ENCODE measurements at places on chromosomes 16 and 17. TPM values are rescaled to one million over a fixed set of nuclear protein-coding genes. Genes with fewer than 3 reads are reported as not detected.

- H3K4me1 ChIP-seq, result peaks cover 56% of the 10 kb centered on the region
- H3K36me3 ChIP-seq, result no peaks in the 10 kb centered on the region
- H3K27me3 ChIP-seq, result peaks cover 2% of the 10 kb centered on the region
- no peak for DNase-seq
- no peak overlapping the region for H3K4me3 ChIP-seq
Measured at GRCh38 chr17:44487170-44487569, 16.0 kb downstream of the GPATCH8 start.

- peaks cover 4% of the 10 kb centered on the region for H3K4me1 ChIP-seq
- H3K27me3 ChIP-seq, result peaks cover 4% of the 10 kb centered on the region
- no peak overlapping the region for H3K4me3 ChIP-seq
- no peak for DNase-seq
Measured at GRCh38 chr16:22320572-22321339, 23.5 kb downstream of the POLR3E start.

The DLX3 gene
- not detected for polyA plus RNA-seq

The ABCC3 gene
- 0.52 TPM for polyA plus RNA-seq

GRCh38 chr17:42283241-42284023 is 4.9 kb upstream of the STAT5A start:
- no peaks in the 10 kb centered on the region for H3K36me3 ChIP-seq
- no peak for DNase-seq
- peaks cover 20% of the 10 kb centered on the region for H3K4me1 ChIP-seq
- H3K4me3 ChIP-seq, result no peak overlapping the region
- H3K27ac ChIP-seq, result no peak overlapping the region
- H3K27me3 ChIP-seq, result peaks cover 2% of the 10 kb centered on the region

GRCh38 chr17:32840241-32840640 is 36.7 kb downstream of the MYO1D start:
- no peaks in the 10 kb centered on the region for H3K36me3 ChIP-seq
- no peak for DNase-seq
- no peaks in the 10 kb centered on the region for H3K4me1 ChIP-seq
- no peak overlapping the region for H3K4me3 ChIP-seq
- H3K27me3 ChIP-seq, result no peaks in the 10 kb centered on the region
- no peak overlapping the region for H3K27ac ChIP-seq

DNA sequence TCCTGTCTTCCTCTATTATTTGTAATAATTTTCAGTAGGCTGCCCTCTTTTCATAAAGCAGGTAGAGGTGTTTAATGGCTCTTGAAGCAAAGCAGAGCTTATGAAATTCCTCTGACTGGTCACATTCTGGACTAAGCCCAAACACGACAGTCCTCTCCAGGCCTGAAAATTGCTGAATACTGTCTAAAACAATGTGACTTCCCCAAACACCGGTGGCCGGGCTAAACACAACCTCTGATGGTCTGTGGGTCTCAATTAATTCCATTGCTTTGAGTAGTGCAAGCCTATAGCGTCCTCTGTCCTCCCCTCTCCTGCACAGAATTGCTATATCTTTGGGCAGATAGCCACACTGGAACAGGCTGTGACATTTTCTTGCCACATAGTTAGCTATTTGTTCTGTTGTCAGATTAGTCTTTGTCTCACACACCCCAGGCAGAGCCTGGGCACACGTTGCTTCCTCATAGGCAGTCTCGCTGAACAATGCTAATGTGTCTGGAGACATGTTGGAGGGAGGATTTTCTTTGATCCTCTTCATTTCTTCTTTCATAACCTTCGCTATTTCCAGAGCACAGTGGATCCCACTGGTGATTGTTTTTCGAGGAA is 10.8 kb upstream of the SLFN12L start:
- H3K4me1 ChIP-seq, result no peaks in the 10 kb centered on the region
- no peaks in the 10 kb centered on the region for H3K36me3 ChIP-seq
- DNase-seq, result no peak

DNA sequence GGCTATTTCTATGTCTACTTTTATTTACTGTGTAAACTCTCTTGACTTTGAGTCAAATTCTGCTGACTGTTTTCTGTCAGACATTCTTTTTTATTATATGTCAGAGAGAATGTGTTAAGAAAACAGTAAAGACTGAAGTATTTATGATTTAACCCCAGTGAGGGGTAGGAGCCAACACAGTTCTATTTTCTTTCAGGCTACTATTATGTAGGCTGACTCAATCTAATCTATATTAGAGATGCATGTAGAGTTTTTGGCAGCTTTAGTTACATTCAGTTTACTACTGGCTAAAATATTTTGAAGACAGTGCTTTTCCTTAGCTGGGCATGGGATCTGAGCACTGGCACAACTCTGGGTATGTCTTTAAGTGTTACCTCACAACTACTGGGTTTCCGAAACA is 1108.0 kb downstream of the CDH11 start:
- H3K36me3 ChIP-seq, result no peaks in the 10 kb centered on the region
- H3K27ac ChIP-seq, result no peak overlapping the region
- H3K27me3 ChIP-seq, result no peaks in the 10 kb centered on the region
- no peak overlapping the region for H3K4me3 ChIP-seq
- no peaks in the 10 kb centered on the region for H3K4me1 ChIP-seq

GRCh38 chr16:15592324-15592723 is 50.6 kb downstream of the MARF1 start:
- peak; percentile 13 for DNase-seq
- H3K4me3 ChIP-seq, result peak overlapping the region; percentile 51
- H3K27ac ChIP-seq, result peak overlapping the region; percentile 84
- H3K36me3 ChIP-seq, result peaks cover 47% of the 10 kb centered on the region
- peaks cover 77% of the 10 kb centered on the region for H3K4me1 ChIP-seq

GRCh38 chr16:48444574-48444973 is 59.4 kb upstream of the SIAH1 start:
- no peaks in the 10 kb centered on the region for H3K36me3 ChIP-seq
- no peaks in the 10 kb centered on the region for H3K27me3 ChIP-seq
- H3K27ac ChIP-seq, result no peak overlapping the region
- DNase-seq, result no peak
- H3K4me3 ChIP-seq, result no peak overlapping the region

Measured in immature natural killer cell (primary cell).